Activated CD4-positive, alpha-beta T cell treated with anti-CD3 and anti-CD28 coated beads for 36 hours (primary cell): ENCODE measurements at places on chromosomes 3 and 15.

DNA sequence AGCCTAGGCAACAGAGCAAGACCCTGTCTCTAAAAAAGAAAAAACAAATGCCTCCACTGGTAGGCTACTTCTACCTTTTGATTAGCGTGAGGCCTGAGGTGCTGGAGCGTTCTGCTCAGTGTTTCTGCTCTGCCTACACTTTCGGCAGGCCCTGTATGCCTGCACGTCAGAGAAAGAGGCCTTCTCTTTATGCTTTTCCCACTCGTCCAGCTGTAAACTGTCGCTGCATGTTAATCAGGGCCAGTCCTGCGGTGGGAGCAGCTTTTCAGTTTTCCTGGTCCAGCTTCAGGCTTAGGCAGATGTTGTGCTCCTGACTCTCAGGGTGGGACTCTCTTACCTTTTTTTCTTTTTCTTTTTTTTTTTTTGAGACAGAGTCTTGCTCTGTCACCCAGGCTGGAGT lies 25.3 kb downstream of the CSPG5 start:
- no peak for DNase-seq

GRCh38 chr3:186054792-186055352 lies 54.0 kb downstream of the ETV5 start:
- no peak for DNase-seq

DNA sequence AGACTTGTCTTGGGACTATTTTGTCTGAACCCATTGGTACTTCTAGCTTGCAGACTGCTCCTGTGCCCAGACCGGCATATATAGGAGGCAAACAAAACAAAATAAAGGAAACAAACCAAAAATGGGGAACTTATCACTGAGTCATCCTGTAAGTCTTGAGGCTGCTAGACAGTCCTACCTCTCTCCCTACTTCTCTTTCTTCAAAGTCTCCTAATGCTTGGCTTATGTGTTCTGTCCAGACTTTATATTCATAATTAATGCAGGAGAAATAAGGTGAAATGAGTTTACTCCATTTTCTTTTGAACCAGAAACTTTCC lies 266.2 kb downstream of the ZNF385D start:
- no peak for DNase-seq

DNA sequence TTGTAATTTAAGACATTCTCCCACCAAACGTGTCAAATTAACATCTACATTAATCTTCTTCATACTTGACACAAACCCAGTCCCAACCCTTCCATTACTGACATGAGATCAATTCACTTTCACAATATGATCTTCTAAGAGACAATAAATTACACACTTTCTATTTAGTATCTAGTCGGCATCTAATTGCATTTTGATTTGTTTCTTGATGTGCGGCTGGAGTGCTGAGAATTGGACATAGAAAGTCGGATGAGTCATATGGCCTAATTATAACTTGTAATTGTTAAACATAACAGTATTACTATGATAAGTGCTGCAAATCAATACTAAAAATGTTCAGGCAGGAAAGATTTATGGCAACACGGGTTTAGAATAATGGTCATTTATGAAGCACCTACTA lies 78.4 kb upstream of the RORA start:
- DNase-seq: no peak

GRCh38 chr15:81469154-81469553 lies 95.1 kb upstream of the TMC3 start:
- DNase-seq: no peak

DNA sequence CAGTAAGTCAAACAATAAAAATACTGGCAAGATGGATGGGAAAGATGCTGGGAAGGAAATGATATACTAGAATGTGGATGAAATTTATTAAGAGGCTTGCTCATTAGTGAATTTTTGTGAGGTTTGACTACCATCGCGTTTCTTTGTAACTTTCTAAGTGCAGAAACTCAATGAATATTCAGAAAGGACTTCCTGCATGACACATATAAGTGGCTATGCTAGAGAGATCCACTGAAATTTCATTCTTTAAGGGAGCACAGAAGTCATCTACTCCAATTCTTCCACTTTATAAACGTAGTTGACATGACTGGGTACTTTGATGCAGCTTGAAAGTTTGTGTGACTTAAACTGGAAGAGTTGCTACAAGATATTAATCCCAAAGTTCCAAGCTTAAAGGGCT lies 88.0 kb downstream of the SHQ1 start:
- DNase-seq: no peak

- no peak for DNase-seq
Observed at GRCh38 chr15:32679298-32679690, 37.8 kb downstream of the SCG5 start.

DNA sequence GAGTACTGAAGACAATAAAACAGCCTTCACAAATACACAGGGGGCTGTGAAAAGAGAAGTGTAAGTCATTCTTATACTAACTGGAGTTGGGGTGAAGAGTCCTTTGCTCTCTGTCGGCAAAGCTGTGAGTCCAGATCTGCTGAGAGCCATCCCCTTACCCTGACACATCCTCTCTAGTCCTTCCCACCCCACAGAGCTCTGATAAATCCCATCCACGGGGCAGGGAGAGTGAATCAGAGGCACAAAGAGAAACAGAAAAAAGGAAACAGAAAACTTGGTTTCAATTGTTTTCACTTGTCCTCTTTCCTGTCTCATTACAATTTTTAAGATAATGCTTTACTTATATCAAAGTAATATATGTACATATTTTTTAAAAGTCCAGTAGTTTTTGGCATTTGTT lies 18.2 kb upstream of the ZNF639 start:
- DNase-seq: no peak

GRCh38 chr3:55709411-55710012 lies 222.4 kb upstream of the WNT5A start:
- no peak for DNase-seq

GRCh38 chr3:64329037-64329436 lies 103.8 kb upstream of the PRICKLE2 start:
- no peak for DNase-seq

- no peak for DNase-seq
Observed at GRCh38 chr3:71453822-71454511, 129.6 kb downstream of the FOXP1 start.

GRCh38 chr3:27503526-27503925 lies 19.3 kb upstream of the SLC4A7 start:
- no peak for DNase-seq

- no peak for DNase-seq
Observed at GRCh38 chr3:122782804-122783203, 10.8 kb downstream of the HSPBAP1 start.

DNA sequence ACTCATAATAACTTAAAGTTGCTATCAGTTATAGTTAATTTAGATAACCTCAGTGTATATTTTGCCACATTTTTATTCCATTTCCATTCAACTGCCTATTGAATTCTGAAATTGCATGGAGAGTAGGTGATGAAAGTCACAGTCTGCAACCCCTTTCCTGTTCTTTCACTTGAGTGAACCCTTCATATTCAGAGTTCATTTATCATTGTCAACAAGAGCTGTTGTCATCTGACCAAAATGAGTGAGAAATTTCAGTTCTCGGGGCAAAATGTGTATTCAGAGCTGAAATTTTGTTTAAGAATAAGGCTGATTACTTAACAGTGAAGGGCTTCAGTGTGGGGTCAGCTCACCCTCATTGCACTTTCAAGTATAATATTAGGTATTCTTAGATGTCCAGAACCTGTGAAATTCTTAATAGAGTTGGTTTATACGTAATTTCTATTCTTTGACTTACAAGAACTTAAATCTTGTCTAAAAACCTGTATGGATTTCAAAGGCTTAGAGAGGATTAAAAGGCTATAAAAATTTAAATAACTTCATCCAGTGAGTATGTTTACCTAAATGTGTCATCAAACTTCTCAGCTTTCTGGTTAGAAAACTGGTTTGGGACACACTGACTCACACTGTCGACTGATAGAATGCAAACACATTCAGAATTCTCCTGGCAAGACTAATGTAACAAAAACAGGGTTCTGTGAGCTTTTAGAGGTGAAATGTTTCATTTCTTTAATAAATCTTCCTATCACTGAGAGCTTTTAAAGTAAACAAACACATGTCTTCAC lies 92.2 kb downstream of the CMSS1 start:
- DNase-seq: no peak

DNA sequence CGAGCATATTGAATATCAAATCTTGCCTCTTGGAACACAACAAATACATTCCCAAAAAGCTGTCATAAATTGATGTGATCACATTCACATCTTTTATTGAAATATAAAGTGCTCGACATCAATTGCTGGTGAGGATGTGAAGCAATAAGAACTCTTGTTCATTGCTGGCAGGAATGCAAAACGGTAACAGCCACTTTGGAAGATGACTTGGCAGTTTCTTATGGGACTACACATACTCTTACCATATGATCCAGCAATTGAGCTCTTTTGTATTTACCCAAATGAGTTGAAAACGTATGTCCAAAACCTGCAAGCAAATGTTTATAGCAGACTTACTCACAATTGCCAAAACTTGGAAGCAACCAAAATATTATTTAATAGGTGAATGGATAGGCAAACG lies 234.9 kb downstream of the CACNA2D3 start:
- DNase-seq: no peak

DNA sequence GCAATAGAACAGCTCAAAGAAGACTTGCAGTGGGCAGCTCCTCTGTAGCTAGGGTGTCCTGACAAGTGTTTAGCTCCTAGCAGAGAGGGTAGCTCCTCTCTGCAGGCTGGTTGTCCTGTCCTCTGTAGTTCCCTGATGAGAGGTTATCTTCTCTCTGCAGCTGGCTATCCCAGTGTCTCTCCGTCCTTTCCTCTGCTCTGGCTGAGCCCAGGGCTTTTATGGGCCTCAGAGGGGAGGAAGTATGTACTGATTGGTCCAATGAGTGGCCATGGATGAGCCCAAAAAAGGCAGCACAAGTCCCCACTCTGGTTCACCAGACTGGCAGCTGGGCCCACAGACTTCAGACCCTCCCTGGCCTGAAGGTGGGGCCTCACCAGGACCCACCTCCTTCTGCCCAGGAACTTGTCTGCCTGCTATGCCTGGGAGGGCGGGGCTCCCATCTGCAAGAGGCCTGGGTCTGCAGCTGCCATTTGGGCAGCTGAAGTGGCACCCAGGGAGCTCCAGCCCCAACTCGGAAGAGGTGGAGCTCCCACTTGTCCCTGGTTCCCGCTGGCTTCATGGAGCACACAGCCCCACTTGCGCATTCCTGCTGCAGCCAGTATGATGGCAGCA lies 27.2 kb upstream of the MEX3B start:
- no peak for DNase-seq

- DNase-seq: no peak
Observed at GRCh38 chr3:160134454-160134853, 90.8 kb upstream of the C3orf80 start.

DNA sequence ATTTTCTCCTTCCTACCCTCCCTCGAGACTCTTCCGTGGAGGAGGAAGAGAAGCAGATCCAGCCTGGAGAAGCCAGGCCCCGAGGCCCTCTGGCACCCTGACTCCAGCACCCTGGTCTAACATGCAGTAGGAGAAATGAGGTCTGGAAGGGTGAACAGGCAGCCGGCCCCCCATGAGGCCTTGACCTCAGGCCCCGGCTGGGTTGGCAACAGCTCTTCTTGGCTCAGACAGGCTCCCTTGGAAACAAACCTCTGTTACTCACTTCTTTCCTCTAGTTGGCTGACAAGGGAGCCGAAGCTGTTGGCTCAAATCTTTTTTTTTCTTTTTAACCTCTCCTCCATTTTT lies 73.4 kb downstream of the CPN2 start:
- no peak for DNase-seq

DNA sequence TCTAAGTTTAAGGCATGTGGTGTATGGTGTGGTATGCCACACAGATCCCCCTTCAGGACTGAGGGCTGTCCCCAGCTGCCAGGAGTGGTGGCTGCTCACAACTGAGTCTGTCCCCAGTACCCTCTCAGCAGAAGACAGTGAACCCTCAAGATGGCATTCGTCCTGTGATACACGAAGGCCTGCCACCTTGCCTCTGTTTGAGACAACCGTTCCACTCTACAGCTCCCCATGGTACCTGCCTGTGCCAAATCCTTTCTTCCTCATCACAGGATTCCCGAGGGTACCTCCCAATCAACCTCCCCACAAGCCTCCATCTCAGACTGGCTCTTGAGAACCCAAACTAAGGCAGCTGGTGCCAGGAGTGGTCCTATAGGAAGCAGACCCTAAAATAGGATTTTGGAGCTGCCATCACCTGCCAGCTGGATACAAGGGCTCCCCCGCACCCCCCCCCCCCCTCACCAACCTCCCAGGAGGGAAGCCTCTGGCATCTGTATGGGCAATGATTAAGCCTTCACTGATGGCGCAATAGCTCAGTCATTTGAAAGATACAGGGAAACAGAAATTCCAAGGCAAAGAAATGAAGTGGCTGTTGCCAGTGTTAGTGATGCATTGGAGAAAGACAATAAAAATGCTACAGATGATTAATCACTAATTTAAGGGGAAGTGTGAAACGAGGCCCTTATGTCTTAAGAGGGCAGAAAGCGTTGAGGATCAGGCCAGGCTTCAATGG lies 230.0 kb upstream of the LYSMD4 start:
- no peak for DNase-seq

DNA sequence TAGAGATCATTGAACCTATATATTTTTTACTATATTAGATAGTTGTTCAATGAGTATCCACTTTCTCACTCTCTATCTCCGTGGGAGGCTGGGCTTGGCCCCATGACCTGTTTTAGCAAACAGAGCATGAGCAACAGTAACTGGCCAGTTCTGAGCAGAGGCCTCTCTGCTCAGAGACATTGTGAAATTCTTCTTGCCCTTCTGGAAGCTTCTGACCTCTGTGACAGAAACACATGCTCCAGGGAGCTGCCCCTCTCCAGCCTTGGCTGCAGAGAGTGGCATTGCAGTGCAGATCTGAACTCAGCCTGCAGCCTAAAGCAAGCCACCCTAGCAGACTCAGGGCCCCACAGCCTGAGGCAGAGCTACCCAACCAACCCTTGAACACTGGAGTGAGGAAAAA lies 20.5 kb downstream of the FAM240A start:
- DNase-seq: no peak

GRCh38 chr15:95170561-95171380 lies 939.4 kb downstream of the MCTP2 start:
- DNase-seq: no peak

- DNase-seq: no peak
Observed at GRCh38 chr3:152317184-152317583, 48.5 kb downstream of the MBNL1 start.

DNA sequence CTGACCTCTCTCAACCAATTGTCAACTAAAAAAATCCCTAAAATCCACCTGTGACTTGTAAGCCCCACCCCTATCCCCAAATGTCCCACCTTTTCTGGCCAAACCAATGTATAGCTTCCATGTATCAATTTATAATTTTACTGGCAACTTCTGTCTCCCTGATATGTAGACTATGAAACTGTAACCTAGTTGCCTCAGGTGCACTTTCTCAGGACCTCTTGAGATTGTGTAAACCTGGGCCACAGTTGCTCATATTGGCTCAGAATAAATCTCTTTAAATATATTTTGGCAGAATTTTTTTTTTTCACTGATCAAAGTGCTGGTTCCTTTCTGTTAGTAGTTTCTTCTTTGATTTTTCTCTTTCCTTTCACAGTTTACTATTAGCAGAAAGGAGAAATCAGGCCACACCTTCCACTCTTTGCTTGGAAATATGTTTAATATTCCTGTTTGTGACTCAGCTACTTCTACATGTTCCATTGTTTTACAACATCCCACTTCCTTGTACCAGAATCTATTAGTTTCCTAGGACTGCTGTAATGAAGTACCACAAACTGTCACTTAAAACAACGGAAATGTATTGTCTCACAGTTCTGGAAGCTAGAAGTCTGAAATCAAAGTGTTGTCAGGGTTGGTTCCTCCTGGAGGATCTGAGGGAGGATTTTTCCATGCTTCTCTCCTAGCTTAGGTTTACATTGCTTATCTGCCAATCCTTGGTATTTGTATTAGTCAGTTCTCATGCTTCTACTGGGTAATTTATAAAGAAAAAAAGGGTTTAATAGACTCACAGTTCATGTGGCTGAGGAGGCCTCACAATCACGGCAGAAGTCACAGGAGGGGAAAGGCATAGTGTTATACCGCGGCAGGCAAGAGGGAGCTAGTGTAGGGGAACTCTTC lies 801.2 kb upstream of the ARPP21 start:
- DNase-seq: no peak
